Left ventricle myocardium superior (tissue), 1 donor: ENCODE measurements at places on chromosomes 6 and 20. TPM values are rescaled to one million over a fixed set of nuclear protein-coding genes. Genes with fewer than 3 reads are reported as not detected.

Gene EYS
- not detected for total RNA-seq

Gene PRND
- total RNA-seq, result not detected

Gene BCAS1
- total RNA-seq, result not detected

Gene VWA7
- total RNA-seq, result 12.8 TPM

Gene COL11A2
- 1.9 TPM for total RNA-seq

Gene ZNF76
- total RNA-seq, result 44.1 TPM

Gene SMPDL3A
- total RNA-seq, result 4.4 TPM

Gene TMEM74B
- total RNA-seq, result 4.1 TPM

Gene RIPPLY2
- not detected for total RNA-seq

Gene MTCH1
- 216 TPM for total RNA-seq

Gene PRDM13
- total RNA-seq, result not detected

Gene SLC52A3
- 1.9 TPM for total RNA-seq

Gene SNAP91
- total RNA-seq, result 1.3 TPM

Gene MOG
- 5.4 TPM for total RNA-seq

Gene TFAP2D
- total RNA-seq, result not detected
